NCI-H1694 (cell line): ENCODE measurements at places on chromosomes 5 and 9.

- DNase-seq = no peak
Observed at GRCh38 chr5:124477577-124477976, 268.9 kb downstream of the ZNF608 start.

DNA sequence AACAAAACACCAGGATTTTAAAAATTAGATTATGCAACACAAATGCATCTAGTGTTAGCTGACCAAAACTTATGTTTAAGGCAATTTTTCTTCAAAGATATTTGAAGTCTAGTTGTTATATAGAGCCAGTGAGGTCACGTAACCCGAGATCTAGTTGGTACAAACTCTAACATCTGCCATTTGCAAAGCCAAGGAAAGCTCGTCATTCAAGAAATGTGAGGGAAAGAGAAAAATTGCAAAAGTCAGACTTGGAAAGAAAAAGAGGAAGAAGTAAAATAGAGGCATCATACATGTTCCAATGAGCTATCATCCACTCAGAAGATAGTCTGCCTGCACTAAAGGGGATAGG is 293.4 kb upstream of the PUM3 start:
- DNase-seq = no peak

- DNase-seq = no peak
Observed at GRCh38 chr9:5835808-5836207, 2.9 kb upstream of the ERMP1 start.

DNA sequence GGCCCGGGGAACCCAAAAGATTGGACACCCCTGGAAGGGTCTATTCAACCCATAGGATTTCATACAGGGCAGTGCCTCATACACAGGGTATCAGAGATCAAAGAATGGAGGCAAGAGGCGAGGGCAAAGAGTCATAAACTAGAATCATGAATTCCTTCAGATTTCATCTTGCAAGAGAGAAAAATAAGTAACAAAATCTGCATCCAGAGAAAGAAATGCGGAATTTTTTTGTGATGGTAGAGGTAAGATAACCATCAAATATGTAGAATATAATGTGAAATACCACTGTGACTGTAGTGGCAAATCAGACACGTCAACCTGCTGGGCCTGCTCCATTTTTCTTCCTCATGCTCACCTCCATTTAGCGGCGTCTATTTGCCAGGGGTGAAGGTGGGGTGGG is 143.6 kb downstream of the SNX18 start:
- DNase-seq = no peak

GRCh38 chr9:116190637-116191396 is 37.2 kb downstream of the PAPPA start:
- DNase-seq = no peak

- no peak for DNase-seq
Observed at GRCh38 chr5:6342689-6343315, 35.5 kb downstream of the MED10 start.

GRCh38 chr5:178895615-178896571 is at the start of gene ZFP2:
TSS of gene ZFP2 (plus strand) at chr5:178895913. CDS start at chr5:178931314, 35,401 bp downstream.
- no peak for DNase-seq

DNA sequence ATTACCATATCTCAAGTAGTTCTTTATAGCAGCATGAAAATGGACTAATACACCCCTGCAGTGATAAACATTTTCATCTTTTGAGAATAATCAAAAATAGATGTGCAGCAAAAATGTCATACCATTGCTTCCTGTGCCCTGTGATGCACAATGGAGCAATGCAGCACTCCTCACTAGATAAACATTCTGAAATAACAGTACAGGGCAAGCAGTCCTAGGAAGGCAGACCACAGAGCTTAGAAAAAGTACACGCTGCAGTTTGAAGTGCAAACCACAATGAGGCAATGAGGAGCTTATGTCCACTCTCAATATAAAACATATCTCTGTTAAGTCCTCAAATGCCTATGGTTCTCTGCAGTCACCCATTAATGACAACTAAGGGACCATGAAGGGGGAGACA is 367.6 kb downstream of the PDE4D start:
- no peak for DNase-seq

- DNase-seq = no peak
Observed at GRCh38 chr5:54531546-54531945, 14.0 kb downstream of the SNX18 start.

GRCh38 chr5:60598424-60598823 is 101.5 kb downstream of the DEPDC1B start:
- DNase-seq = no peak

DNA sequence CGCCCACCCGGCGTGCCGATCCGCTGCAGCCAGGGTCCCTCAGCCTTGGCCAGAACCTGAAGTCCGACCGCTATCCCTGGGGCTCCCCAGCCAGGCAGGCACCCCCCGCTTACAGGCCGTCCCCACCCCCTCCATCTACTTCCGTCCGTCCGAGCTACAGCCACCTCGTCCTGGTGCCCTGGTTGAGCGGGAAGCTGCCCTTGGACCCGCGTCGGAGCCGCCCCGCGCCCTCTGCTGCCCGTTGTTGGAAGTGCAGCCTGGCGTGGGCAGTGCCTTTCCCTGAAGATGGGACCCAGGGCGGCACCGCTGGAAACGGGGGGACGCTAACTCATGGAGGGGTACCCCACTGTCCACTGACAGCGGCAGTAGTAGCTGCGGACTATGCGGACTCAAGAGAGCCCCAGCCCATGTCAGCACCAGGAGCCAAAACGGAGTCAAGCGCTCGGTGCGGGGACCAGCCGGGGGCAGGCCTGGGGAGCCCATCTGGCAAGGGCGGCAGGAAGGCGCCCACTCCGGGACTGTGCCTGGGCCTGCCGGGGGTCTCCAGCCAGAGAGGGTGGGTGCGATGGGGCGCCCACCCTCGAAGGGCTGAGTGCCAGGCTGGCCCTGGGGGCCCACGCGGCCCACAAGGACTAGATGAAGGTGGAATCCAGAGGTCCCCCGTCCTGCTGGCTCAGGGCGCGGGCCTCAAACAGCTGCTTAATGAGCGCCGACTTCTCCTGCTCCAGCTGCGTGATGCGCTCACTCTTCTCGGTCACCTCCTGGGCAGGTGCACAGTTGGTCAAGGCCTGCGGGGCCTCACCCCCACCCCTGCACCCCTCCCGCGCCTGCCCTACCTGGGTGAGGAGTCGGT is 6.1 kb downstream of the SAPCD2 start:
- no peak for DNase-seq

DNA sequence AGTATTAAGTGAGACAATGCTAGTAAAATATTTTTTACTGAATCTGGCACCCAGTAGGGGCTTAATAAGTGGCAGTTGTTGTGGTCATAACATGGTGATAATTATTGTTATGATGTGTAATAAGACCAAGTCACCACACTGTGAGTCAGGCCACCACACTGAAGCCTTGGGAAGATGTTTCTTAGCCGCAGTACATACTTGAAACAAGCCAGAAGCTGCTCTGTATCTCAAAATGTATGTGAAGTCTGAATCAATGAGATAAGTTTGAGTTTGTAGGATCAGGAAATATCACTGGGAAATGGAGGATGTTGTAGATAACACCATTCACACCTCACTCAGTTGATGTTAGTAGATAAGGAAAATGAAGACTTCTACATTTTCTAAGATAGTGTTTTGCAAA is 51.3 kb upstream of the PTPN3 start:
- DNase-seq = no peak

DNA sequence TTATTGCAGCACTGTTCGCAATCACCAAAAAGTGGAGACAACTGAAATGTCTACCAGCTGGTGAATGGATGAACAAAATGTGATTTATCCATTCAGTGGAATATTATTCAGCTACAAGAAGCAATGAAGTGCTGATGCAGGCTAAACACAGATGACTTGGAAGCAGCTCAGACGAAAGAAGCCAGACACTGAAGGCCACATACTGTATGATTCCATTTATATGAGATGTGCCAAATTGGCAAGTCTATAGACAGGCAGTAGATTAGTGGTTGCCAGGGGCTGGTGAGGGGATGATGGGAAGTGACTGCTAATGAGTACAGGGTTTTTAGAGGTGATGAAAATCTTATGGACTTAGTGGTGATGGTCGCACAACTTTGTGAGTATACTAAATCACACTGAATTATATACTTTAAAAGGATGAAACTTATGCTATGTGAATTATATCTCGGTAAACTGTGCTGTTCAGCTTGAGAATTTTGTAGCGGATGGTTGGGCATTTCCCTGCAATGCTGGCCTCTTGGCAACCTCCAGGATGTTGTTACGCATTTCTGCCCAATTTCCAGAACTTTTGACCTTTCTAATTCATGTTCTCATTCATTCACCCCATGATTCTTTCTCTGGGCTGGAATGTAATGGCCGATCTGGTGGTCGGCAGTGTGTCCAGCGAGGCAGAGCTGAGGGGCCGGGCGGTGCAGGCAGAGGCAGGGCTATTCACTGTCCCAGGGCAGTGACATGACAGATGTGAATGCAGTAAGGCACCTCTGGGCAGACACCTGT is 22.0 kb upstream of the WNK2 start:
- no peak for DNase-seq

DNA sequence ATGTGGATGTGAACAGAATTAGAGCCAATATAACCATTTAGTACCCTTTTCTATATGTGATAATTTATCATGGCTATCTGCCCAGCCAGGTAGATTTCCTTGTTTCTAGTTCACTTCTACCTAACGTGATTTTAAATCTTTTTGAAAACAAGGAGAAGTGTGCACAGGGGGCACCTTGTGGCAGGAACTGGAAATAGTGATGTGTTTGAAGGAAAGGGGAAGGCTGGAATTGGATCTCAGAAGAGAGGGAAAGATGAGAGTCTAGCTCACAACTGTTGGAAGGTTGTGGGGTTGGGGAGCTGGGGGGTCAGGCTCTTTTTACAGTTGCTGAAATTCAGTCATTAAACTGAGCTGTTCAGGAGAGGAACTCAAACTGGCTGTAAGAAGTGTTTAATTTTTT is 219.5 kb downstream of the KCTD16 start:
- no peak for DNase-seq

- DNase-seq = no peak
Observed at GRCh38 chr9:2043881-2044462, 28.8 kb downstream of the SMARCA2 start.

DNA sequence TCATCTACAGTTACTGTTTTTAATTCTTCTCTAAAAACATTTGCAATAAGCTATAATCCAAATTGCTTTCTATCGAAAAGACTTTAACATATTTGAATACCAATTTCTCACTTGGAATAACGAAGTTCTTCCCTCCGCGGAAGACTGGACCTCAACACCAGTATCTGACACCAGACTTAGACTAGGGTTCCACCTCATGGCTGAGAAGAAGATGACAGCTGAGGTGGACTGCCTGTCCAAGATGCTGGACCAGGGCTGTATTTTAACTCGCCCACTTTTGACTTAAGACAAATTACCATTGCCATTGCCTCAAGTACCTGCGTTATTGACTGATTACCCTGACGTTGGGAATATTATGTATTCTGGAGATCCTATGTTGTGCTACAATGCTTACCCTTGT is 34.1 kb downstream of the ZMAT2 start:
- no peak for DNase-seq
